Endothelial cell of umbilical vein (primary cell): ENCODE measurements at places on chromosomes 7 and 10. TPM values are rescaled to one million over a fixed set of nuclear protein-coding genes. Genes with fewer than 3 reads are reported as not detected.

- no peaks in the 10 kb centered on the region for H3K27me3 ChIP-seq
- DNase-seq, result no peak
- no peaks in the 10 kb centered on the region for H3K4me1 ChIP-seq
Observed at GRCh38 chr10:94131885-94132284, 138.2 kb downstream of the PLCE1 start.

DNA sequence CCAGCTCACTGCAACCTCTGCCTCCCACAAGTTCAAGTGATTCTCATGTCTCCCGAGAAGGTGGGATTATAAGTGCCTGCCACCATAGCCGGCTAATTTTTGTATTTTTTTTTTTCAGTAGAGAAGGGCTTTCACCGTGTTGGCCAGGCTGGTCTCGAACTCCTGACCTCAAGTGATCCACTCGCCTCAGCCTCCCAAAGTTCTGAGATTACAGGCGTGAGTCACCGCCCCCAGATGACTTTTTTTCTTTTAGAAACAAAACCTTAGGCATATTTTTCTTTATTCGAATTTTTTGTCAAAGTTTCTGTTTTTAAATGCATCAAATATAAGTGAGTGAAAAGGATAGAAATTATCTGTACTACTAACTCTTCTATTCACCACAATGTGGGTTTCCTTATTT, 113.1 kb downstream of the LRRC4 start:
- no peak for DNase-seq
- no peaks in the 10 kb centered on the region for H3K36me3 ChIP-seq
- no peaks in the 10 kb centered on the region for H3K4me1 ChIP-seq
- H3K27ac ChIP-seq, result no peak overlapping the region

- no peaks in the 10 kb centered on the region for H3K27me3 ChIP-seq
- no peak overlapping the region for H3K4me3 ChIP-seq
- H3K27ac ChIP-seq, result no peak overlapping the region
- no peaks in the 10 kb centered on the region for H3K36me3 ChIP-seq
Observed at GRCh38 chr10:130766071-130766470, 545.5 kb downstream of the TCERG1L start.

GRCh38 chr10:117728087-117728486, 185.5 kb downstream of the EMX2 start:
- H3K27me3 ChIP-seq, result no peaks in the 10 kb centered on the region
- H3K36me3 ChIP-seq, result no peaks in the 10 kb centered on the region
- H3K27ac ChIP-seq, result no peak overlapping the region
- DNase-seq, result no peak
- no peak overlapping the region for H3K4me3 ChIP-seq
- H3K4me1 ChIP-seq, result no peaks in the 10 kb centered on the region

Gene GIMAP6
- 85.0 and 87.8 TPM in 2 replicates for total RNA-seq

Gene OPALIN
- total RNA-seq, result not detected in 2 replicates
